WTC11 (cell line): ENCODE measurements at places on chromosomes 3 and 15. TPM values are rescaled to one million over a fixed set of nuclear protein-coding genes. Genes with fewer than 3 reads are reported as not detected.

- peak; percentile 78 for DNase-seq
- H3K4me1 ChIP-seq: peaks cover 38% of the 10 kb centered on the region
- peaks cover 18% of the 10 kb centered on the region for H3K36me3 ChIP-seq
- peak within 1 kb of the TSS; percentile 84 for H3K4me3 ChIP-seq
Observed at GRCh38 chr3:56683122-56683817, at the start of gene TASOR. TASOR (minus strand) TSS chr3:56683265; CDS start chr3:56683006, 259 bp downstream.

DNA sequence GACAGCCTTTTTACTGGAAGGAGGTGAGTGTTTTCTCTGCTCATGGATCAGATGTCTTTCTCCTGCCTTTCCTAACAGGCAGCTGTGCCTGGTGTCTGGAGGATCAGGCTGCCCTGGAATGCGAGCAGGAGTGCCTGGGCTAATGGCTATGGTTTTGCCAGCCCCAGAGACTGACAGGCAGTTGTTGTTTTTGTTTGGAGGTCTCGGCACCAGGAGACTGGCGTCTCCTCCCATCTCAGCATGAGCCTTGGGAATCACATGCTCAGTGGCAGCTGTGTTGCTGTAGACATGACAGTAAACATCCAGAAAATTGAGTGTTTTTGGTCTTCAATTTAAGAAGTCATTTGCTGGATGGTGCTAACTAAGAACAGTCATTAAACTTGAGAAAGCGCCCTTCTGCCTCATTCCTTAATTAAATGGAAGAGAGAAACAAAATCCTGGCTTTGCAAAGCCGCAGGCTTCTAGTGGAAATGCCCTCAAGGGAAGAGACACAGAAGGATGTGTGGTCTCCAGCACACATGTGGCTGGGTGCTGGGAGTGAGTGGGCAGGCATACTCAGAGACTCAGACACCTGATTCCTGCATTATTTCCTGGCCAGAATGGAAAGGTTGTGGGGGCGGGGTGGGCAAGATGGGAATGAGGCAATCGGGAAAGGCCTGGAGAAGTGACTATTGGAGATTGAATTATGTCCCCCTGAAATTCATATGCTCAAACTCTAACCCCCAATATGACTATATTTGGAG, 97.0 kb upstream of the NMNAT3 start:
- no peaks in the 10 kb centered on the region for H3K36me3 ChIP-seq
- DNase-seq: peak; percentile 52
- H3K4me1 ChIP-seq: peaks cover 16% of the 10 kb centered on the region
- H3K27ac ChIP-seq: peak overlapping the region; percentile 42; the same call in 1 of the 2 replicates
- H3K27me3 ChIP-seq: no peaks in the 10 kb centered on the region

GRCh38 chr3:182755712-182756111, 37.6 kb upstream of the ATP11B start:
- no peaks in the 10 kb centered on the region for H3K27me3 ChIP-seq
- H3K27ac ChIP-seq: no peak overlapping the region
- H3K4me1 ChIP-seq: no peaks in the 10 kb centered on the region
- H3K36me3 ChIP-seq: no peaks in the 10 kb centered on the region

Gene SLITRK3
- total RNA-seq: 4.4 to 5.4 TPM (median 5.2 TPM) in 3 replicates

Gene HAPLN3
- 50.6 to 65.9 TPM (median 65.2 TPM) in 3 replicates for total RNA-seq

Gene NAALADL2
- 1.2 to 1.6 TPM (median 1.2 TPM) in 3 replicates for total RNA-seq

DNA sequence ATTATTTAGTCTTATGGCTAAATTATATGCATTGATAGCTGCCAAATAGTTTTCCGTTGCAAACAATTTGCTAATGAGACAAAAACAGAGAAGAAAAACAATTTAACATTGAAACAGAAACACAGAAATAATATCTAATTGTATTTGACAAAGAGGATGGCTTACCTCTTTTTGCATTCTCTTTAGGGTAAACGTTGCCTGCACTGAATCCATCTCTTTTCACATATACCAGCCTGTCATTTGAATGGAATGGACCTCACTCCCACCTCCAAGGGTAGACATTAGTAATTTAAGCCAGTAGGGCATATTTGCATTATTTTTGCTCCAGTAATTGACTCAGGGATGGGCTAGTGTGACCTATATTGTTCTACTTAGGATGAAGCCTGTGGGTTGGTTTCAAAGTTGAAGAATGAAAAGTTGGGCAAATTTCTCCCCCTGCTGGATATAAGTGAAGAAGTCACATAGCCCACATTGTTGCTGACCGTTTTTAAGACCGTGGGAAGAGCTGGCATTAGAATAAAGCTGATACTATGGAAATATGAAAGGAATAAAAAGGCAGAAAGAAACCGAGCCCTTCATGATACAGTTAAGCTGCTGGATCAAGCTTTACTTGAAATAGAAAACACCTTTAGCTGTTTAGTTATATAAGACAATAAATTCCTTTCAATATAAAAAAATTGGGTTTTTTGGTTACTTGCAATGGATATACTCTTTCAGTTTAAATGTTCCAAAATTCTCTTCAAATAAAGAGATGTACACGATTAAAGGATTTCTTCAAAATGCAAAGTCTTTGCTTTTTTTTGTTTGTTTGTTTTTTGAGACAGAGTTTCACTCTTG, 26.9 kb downstream of the PIERCE2 start:
- H3K4me1 ChIP-seq: peaks cover 4% of the 10 kb centered on the region; the same call in 1 of the 2 replicates
- no peak overlapping the region for H3K27ac ChIP-seq
- H3K27me3 ChIP-seq: no peaks in the 10 kb centered on the region
- H3K36me3 ChIP-seq: no peaks in the 10 kb centered on the region

Gene MED12L
- 22.3 to 27.4 TPM (median 25.2 TPM) in 3 replicates for total RNA-seq

- peak; percentile 60 for DNase-seq
- peaks cover 21% of the 10 kb centered on the region for H3K27me3 ChIP-seq
- H3K27ac ChIP-seq: no peak overlapping the region
- peaks cover 30% of the 10 kb centered on the region for H3K4me1 ChIP-seq
- H3K36me3 ChIP-seq: peaks cover 13% of the 10 kb centered on the region; the same call in 1 of the 2 replicates
Observed at GRCh38 chr3:52055537-52056351, 627 bp downstream of the DUSP7 start.

Gene ANKRD63
- total RNA-seq: 1.2 to 1.7 TPM (median 1.4 TPM) in 3 replicates

DNA sequence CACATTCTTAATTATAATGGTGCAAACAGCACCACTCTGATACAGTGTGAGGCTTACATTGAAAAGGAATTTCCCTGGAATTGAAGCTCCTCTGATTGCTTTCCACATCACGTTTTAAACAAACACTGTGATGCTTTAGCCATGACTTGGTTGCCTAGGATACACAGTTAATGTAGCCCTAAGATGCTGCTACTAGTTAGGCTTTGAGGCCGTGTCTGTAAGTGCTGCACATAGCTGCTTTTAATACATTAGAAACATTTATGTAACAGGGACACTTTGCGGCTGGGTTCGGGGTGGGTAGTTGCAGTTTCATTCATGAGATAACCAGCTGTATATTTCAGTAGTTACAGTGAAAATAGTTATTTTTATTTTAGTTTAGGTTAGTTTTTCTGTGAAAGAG, 334.7 kb downstream of the NLGN1 start:
- H3K36me3 ChIP-seq: no peaks in the 10 kb centered on the region
- H3K27ac ChIP-seq: no peak overlapping the region
- H3K4me1 ChIP-seq: peaks cover 18% of the 10 kb centered on the region
- no peaks in the 10 kb centered on the region for H3K27me3 ChIP-seq
- no peak overlapping the region for H3K4me3 ChIP-seq

Gene MUC20
- total RNA-seq: 0.34 to 0.77 TPM (median 0.57 TPM) in 3 replicates

DNA sequence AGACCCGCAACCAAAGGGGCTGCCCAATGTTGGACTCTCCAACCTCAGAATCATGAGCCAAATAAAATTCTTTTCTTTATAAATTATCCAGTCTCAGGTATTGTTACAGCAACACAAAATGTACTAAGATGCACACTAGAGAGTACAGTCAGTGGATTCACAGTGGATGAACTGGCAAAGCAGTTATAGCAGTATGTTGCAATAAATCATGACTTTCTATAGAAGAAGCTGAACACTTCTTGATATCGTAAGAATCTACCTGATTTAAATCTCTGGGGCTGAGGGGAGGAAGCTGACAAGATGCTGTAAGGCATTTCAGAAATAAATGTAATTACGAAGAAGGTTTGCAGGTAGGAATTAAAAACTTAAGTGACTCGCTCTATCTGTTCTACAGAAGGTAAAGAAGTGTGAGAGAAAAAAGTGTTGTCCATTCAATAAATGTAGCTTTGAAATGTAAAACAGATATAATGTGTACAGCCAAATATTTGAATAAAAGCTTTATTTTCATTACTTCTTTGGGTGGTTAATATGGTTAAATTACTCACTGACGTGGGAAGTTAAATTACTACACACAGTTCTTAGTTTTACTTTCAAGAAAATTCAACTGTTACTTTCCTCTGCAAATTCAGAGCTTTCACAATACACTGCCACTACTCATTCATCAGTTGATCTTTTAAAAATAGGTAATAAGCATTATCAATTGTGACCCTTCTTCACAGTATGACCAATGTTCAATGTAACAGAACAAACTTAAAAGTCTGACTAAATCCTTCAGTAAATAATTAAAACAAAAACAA, 439.1 kb downstream of the SHQ1 start:
- H3K4me1 ChIP-seq: peaks cover 88% of the 10 kb centered on the region
- H3K27me3 ChIP-seq: no peaks in the 10 kb centered on the region
- no peaks in the 10 kb centered on the region for H3K36me3 ChIP-seq
- peak overlapping the region; percentile 41; the same call in 1 of the 2 replicates for H3K27ac ChIP-seq
- no peak for DNase-seq
- no peak overlapping the region for H3K4me3 ChIP-seq

DNA sequence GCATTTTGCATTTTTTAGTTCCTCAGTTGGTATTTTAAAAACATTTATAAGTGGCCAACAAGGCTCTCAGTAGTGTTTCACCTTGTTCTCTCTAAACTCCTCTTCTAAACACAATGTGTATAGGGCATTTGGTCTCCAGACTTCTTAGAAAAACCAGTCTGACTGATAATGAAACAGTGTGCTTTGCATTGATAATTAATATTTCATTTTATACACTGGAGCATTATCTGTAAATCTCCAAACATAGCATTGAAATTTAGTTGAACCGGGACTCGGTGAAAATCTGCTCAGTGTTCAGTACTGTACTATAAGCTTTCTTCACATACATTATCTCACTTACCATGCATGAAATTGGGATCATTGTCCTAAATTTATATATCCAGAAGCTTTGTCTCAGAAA, 53.6 kb downstream of the SETD5 start:
- H3K27me3 ChIP-seq: no peaks in the 10 kb centered on the region
- no peaks in the 10 kb centered on the region for H3K4me1 ChIP-seq
- DNase-seq: no peak
- no peak overlapping the region for H3K27ac ChIP-seq
- H3K36me3 ChIP-seq: peaks cover 83% of the 10 kb centered on the region
- no peak overlapping the region for H3K4me3 ChIP-seq

- peak; percentile 48 for DNase-seq
- no peak overlapping the region for H3K4me3 ChIP-seq
- no peaks in the 10 kb centered on the region; the same call in 1 of the 2 replicates for H3K27me3 ChIP-seq
Observed at GRCh38 chr15:58221591-58222241, 83.5 kb downstream of the AQP9 start.

Gene ZDHHC3
- 57.7 to 59.1 TPM (median 58.0 TPM) in 3 replicates for total RNA-seq

- H3K4me3 ChIP-seq: no peak overlapping the region
- H3K36me3 ChIP-seq: no peaks in the 10 kb centered on the region
- no peak for DNase-seq
- H3K4me1 ChIP-seq: peaks cover 2% of the 10 kb centered on the region
- no peak overlapping the region for H3K27ac ChIP-seq
- no peaks in the 10 kb centered on the region for H3K27me3 ChIP-seq
Observed at GRCh38 chr3:117927825-117928224, 1106.8 kb downstream of the IGSF11 start.
